ENCODE measurements at places on chromosomes 4 and X. TPM values are rescaled to one million over a fixed set of nuclear protein-coding genes. Genes with fewer than 3 reads are reported as not detected.

MUC7 gene
- not detected for polyA plus RNA-seq

GRCh38 chrX:133215747-133216146 lies 2.4 kb downstream of the TFDP3 start:
- DNase-seq: no peak

GRCh38 chr4:7166981-7167700 lies 25.2 kb upstream of the SORCS2 start:
- DNase-seq: no peak

DNA sequence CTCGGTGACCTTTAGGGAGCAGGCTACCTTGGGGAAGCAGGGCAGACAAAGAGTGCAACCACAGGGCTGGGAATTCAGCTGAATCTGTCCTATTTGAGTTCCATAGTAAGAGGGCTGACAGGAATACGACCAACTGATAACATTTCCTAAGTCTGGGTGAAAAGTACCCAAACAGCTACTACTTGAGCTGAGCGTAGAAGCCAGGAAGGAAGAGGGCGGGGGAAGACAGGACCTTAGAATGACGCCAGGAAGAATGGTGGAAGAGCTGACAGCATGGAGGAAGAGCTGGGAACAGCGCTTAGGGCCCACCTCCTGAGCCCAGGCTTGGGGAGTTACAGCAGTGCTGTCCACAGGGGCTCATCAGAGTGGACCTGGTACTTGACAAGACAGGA lies 14.4 kb downstream of the MECP2 start:
- no peak for DNase-seq

HOPX gene
- 13.1 TPM for polyA plus RNA-seq

Measured in heart right ventricle (tissue), 16 donors.